Stomach (tissue), 19 donors: ENCODE measurements at places on chromosomes 12 and 14. TPM values are rescaled to one million over a fixed set of nuclear protein-coding genes. Genes with fewer than 3 reads are reported as not detected.

The INHBC gene
- total RNA-seq = not detected

The PARP11 gene
- total RNA-seq = 1.7 TPM

The VAMP1 gene
- 4.8 TPM for total RNA-seq

The FAIM2 gene
- 1.2 TPM for total RNA-seq

The SERPINA9 gene
- not detected for total RNA-seq

The CRIP1 gene
- 3.5 TPM for total RNA-seq

The RHOF gene
- 36.7 TPM for total RNA-seq

The TAPBPL gene
- 87.5 TPM for total RNA-seq

The MDGA2 gene
- not detected for total RNA-seq

The CAPS2 gene
- total RNA-seq = 16.5 TPM

The TAS2R8 gene
- not detected for total RNA-seq

The C3AR1 gene
- 0.89 TPM for total RNA-seq

The OVCH1 gene
- total RNA-seq = not detected

The SYCP3 gene
- total RNA-seq = not detected

The GALNT6 gene
- 65.3 TPM for total RNA-seq

The IAPP gene
- total RNA-seq = not detected

The ZNF891 gene
- 2.5 TPM for total RNA-seq

The CELA1 gene
- total RNA-seq = not detected

GRCh38 chr12:114726092-114726710 is 42.2 kb upstream of the TBX3 start:
- DNase-seq = no peak

- DNase-seq = no peak
Measured at GRCh38 chr12:52495389-52495788, 2.3 kb upstream of the KRT6A start.

DNA sequence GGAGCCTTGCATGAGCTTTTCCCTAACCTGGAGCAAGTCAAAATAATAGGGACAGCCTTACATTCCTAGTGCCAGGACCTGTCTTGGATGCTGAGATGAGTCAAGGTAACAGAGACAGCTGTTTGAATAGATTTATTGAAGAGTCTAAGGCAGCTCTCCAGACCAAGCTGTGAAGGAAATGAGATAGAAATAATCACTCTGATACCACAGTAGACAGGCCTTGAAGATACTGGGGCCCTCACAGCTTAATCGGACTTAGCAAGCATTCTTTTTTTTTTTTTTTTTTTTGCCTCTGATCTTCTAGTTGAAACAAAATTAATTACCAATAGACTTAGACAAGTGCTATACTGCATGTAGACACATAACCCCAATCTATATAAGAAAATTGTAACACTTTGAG is 3.1 kb upstream of the RNASE9 start:
- no peak for DNase-seq

- DNase-seq = no peak
Measured at GRCh38 chr12:26452511-26452910, 257.1 kb downstream of the SSPN start.

GRCh38 chr14:104284107-104284592 is 145.8 kb downstream of the KIF26A start:
- DNase-seq = no peak

DNA sequence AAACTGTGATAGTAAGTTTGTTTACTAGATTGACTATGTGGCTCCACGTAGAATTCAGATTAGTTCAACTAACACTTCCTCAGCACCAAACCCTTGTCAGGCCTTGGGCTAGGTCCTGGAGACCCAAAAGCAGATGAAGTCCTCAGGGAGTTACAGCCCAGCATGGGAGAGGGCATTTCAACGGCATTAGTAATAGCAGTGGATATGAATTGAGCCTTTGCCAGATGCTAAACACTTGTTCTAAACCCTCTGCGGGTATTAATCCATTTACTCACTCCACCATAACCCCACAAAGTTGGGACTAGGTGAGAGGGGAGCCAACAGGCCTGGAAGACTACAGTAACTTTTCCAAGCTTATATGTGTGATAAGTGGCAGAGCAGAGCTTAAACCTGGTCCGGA is 714.6 kb downstream of the DIO2 start:
- DNase-seq = no peak

- DNase-seq = no peak
Measured at GRCh38 chr12:132014915-132015280, 65.2 kb downstream of the EP400 start.

GRCh38 chr12:132153501-132154340 is 9.5 kb downstream of the NOC4L start:
- peak; percentile 93 for DNase-seq

- no peak for DNase-seq
Measured at GRCh38 chr12:57156701-57157403, 9.4 kb upstream of the LRP1-AS start.

DNA sequence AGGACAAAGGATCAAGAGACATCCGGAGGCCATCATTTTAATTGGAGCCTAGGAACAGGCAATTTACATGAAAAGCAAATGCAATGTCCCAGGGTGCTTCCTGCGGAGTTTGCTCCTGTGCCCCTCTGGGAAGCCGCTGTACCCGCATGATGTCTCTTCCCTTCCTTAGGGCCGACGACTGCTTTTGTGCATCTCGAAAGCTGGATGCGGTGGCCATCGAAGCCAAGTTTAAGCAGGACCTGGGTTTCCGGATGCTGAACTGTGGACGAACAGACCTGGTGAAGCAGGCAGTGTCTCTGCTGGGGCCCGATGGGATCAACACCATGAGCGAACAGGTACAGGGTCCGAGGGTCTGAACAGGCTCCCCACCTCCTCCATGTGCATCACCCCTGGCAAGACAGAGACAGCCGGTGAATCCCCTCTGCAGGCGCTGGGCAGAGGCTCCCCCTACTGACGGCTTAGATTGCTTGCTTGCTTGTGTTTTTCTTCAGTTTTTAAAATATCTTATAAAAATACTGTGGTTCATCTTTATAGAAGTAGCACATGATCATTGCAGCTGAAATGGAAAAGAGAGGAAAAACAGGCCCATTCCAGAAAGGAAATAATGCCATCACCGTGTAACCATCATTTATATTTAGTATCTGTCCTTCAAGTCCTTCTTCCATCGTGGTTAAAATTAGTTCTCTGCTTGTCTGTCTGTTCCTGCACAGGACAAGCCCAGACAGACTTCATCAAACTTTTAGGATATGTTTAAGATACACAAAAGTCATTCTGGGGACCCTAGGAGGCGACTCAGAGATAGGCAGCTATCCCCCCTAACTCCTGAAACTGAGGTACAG is 75.4 kb upstream of the PWP1 start:
- DNase-seq = no peak

DNA sequence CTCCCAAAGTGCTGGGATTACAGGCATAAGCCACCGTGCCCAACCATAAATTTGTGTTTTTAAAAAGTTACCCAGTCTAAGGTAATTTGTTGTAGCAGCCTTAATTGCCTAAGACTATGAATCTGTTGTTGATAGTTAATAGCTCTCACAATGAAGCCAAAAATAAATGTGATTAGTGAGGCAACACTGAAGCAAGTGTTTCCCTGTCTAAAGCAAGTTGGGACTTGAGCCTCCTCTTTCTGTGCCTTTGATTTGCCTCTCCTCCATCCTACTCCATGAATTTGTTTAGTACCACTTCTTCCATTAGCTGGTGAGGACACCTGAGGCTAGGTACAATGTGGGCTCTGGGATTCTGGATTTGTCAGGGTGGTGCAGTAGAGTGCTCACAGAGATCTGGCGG is 36.8 kb downstream of the DAAM1 start:
- no peak for DNase-seq

GRCh38 chr12:2650261-2651067 is 144.3 kb upstream of the FKBP4 start:
- no peak for DNase-seq

GRCh38 chr14:66503532-66503931 is 4.4 kb upstream of the GPHN start:
- no peak for DNase-seq

- no peak for DNase-seq
Measured at GRCh38 chr14:74906925-74907521, 16.0 kb downstream of the RPS6KL1 start.

- DNase-seq = no peak
Measured at GRCh38 chr14:30496852-30497251, 62.1 kb upstream of the G2E3 start.

- no peak for DNase-seq
Measured at GRCh38 chr12:7959701-7960121, 23.7 kb upstream of the SLC2A3 start.

GRCh38 chr12:129184127-129184928 is 331.1 kb downstream of the GLT1D1 start:
- DNase-seq = no peak

DNA sequence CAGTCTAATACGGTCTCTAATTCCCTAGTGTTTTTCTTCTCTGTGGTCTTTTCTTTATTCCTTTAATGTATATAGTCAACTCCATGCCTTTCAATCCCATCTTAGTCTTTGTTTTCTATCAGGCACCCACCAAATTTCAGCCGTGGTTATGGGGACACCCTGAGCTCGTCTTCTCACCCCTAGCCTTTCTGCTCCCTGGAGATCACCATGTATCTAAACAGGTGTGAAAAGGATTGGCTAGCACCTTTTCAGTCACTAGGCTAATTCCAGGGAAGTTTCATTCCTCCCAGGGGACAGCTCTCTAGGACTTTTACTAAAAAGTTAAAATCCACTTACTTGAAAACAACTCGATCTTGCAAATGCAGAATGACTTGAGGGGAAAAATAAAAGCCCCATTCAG is 291.3 kb downstream of the ETNK1 start:
- no peak for DNase-seq

GRCh38 chr12:109307051-109307450 is 2.0 kb downstream of the FOXN4 start:
- DNase-seq = no peak

- no peak for DNase-seq
Measured at GRCh38 chr14:34014936-34015335, 64.1 kb upstream of the EGLN3 start.

- no peak for DNase-seq
Measured at GRCh38 chr14:33377596-33378390, 439.1 kb downstream of the NPAS3 start.

- peak; percentile 79 for DNase-seq
Measured at GRCh38 chr12:49644620-49644994, 21.2 kb downstream of the PRPF40B start.

DNA sequence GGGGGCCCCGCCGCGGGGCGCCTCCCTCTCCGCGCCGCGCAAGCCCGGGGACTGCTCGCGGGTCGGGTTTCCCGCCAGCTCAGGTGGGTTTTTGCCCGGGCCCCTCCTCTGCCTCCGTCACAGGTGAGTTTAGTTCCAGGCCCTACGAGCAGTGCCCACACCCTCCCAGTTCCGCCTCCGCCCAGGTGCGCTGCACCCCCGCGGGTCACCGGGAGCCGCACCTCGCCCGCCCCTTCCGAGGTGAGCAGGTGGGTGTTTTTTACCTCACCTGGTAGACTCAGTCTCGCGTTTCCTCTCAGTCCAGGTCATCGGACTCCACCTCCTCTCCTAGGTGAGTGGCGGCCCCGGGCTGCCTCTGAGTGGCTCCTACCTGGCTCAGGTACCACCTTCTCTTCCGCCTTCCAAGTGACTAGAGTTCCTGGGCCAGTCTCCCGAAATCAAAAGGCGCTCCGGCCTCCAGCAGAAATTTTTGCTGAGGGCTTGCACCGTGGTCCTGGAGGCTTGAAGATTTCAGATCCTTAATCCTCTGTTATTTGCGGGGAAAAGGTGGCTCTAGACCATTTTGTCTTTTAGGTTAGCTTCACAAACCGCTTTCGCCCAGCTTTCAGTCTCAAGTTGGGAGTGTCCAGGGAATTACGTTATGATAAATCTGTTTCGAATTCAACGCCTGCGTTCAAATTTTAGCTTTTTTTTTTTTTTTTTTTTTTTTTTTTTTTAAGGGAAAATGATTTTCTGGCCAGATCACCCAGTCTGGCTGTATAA is at the start of gene TMEM30B:
TMEM30B (minus strand) TSS at position 153 of the 762 bp plus-strand sequence. CDS start 191 bp downstream, outside the sequence.
- peak; percentile 94 for DNase-seq

DNA sequence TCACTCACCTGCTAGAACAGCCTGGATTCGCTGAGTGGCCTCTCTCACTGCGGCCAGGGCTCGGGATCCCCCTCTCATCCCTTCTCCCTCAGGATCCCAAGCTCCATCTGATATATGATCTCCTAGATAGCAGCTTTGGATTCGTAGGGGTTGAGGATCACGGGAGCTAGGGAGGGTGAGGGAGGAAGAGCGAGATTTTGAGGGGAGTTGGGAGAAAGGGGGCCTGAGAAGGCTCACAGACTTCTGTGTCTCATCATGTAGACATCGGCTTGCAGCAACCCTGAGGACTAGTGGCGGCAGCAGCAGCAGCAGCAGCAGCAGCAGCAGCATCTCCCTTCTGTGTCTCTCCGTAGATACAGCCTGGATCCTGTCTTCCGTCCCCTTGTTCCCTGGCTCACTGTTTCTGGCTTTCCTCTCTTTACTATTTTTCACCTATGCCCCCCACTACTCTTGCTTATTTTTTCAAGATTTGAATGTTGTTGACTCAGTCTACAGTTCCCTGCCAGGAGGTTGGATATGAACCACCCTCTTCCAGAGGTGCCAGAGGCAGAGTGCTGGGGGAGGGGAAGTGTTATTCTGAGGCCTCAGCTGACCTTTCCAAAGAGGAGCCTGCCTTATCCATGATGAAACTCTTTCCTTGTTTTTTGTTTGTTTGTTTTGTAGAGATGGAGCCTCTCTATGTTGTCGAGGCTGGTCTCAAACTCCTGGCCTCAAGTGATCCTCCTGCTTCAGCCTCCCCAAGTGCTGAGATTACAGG is at the start of gene CIROP:
CIROP (minus strand) TSS at position 399 of the 757 bp plus-strand sequence; CDS start at position 330, 69 bp downstream.
- no peak for DNase-seq

DNA sequence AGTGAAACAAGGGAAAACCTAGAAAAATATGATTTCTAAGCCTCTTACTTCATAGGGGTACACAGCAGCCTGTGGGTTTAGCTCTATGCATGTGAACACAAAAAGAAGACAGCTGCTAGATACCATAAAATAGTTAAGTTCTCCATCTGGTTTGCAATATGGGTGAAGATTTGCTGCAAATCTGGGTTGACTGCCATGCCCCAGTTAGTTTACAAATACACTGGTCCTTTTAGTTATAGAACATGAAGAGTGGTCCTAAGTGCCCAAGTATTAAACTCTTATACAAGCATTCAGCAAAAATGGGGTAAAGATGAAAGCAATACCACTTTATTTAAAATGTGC is 176.1 kb downstream of the AEBP2 start:
- DNase-seq = no peak

- DNase-seq = no peak
Measured at GRCh38 chr14:48304729-48305128, 629.3 kb upstream of the MDGA2 start.

- no peak for DNase-seq
Measured at GRCh38 chr14:68681256-68682011, 111.4 kb downstream of the ZFP36L1 start.

GRCh38 chr12:27870939-27871338 is 90.9 kb upstream of the MANSC4 start:
- DNase-seq = no peak

DNA sequence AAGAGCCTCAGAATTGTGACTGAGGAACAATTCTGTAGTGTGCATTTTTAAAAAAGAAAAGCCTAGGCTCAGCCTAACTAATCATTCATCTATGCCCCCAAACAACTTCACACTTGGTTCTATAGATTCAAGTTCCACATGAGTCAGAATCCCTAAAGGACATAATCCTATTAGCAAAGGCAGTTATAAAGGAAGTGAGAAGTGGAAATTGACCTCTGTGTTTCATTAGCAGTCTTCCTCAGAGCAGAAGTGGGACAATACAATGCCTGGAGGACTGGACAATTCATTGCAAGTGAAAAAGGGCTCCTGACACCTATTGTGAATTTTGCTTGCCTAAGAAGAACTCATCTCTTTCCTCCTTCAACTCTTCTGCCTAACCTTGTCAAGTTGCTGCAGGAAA is 222.3 kb downstream of the PTPRO start:
- no peak for DNase-seq

GRCh38 chr14:28876572-28876945 is 110.0 kb downstream of the FOXG1 start:
- DNase-seq = no peak

GRCh38 chr14:71054706-71055105 is 147.4 kb downstream of the PCNX1 start:
- no peak for DNase-seq
